ENCODE measurements at places on chromosomes 12 and 14.

DNA sequence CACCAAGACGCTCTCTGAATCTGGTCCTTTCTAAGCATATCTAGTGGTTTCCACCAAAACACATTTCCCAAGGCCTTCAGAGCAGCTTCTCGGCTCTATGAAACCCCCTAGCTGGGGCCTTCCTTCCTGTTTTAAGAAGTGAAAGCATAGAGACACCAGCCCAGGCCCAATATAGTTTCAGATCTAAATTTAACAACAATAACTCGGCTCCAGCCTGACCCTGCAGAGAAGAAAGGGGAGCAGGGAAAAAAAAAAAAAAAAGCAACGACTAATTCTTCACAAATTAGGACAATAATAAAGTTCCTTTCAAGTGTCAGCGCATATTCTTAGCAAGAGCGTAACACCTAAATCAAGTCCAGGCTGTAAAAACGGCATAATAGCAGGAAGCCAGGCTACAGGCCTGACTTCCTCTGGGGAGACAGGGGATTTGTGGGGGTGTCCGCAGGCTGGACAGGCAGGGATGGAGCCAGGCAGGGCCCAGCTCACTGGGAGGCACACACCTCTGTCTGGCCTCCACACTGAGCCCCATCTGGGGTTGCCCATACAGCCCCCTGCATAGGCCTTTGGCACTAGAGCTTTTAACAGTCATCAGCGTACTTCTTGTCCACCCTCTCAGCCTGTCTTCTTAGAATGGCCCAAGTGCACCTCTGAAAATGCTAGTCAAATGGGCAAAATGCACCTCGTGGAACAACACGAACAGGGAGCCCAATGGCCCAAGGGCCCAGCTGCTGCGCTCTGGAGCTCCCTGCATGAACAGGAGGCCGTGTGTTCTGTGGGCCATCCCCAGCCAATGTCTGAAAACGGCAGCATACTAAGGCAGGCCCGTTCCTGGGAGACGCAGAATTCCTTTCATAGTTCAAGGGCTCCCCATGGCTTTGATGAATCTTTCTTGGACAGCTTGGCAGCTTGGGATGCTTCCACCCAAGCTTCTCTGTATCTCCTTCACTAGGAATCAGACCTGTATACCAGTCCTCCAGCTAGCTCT, 772.9 kb downstream of the MED13L start:
- no peak for DNase-seq

GRCh38 chr14:72686101-72686500, 207.8 kb downstream of the DPF3 start:
- no peak for DNase-seq

- no peak for DNase-seq
Observed at GRCh38 chr12:26798023-26798422, 35.0 kb downstream of the ITPR2 start.

DNA sequence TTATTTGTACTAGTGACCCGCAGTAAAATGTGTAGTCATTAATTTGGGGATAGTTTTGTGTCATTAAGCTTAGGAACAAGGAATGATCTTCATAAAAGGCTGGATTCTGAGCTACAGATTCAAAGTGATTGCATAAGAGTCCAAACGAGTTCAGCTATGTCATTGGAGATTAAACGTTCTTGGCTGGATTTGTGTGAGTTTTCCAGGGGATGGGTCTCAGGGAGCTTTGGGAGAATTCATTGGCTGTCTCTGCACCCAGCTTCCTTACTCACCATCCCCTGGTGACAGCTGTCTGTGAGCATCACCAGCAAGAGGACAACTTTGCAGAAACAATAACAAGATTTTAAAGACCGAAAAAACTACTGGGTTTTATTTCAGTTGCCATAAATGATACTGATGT, 130.4 kb downstream of the DAAM1 start:
- no peak for DNase-seq

DNA sequence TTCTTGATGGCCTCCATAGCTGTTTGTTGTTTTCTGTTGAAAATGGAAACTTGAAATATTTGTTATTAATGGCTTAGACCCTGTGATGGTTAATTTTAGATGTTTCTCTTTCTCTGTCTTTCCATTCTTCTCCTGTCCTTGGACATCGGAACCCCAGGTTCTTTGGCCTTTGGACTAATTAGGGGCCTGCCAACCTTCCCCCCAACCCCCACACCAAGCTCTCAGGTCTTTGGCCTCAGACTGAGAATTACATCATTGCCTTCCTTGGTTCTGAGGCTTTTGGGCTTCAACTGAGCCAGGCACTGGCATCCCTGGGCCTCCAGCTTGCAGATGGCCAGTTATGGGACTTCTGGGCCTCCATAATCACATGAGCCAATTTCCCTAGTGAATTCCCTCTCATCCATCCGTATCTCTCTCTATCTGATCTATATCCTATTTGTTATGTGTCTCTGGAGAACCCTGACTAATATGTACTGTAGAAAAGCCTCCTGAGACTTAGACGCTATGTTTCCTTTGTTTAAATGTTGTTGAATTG, 71.6 kb downstream of the FGD4 start:
- no peak for DNase-seq

GRCh38 chr14:97539884-97540283, 742.7 kb downstream of the VRK1 start:
- DNase-seq, result no peak

- no peak for DNase-seq
Observed at GRCh38 chr14:96091941-96092411, 52.8 kb downstream of the C14orf132 start.

DNA sequence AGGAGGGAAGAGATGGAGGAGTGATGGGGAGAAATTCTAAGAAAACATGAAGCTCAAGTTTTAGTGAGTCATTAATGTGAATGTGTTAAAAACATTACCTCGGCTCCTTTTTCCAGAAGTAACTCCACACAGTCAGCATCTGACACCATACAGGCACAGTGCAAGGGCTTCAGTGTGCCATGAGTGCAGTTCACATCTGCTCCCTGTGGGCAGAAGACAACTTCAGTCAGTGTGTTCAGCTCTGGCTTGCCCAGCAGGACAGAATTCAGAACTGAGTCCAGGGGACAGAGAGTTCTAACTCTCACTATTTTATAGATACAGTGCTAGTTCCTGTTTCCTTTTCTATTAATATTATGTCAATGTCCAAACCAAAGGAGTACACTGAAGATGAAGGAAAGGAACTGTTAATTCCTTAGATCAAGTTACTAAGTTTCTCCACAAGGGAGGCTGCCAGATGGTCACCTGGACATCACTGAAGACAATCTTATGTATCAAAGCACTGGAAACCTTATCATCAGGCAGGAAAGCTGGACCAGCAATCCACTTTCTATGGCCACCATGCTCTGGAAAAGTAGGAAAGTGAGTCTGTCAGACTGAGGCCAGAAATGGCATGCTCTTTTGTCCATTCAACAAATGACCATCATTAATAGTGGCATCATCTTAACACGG, 6.1 kb downstream of the ASB8 start:
- no peak for DNase-seq

All from Right ventricle myocardium inferior (tissue), 1 donor.